Thyroid gland (tissue), 4 donors: ENCODE measurements at places on chromosomes 16 and 17. TPM values are rescaled to one million over a fixed set of nuclear protein-coding genes. Genes with fewer than 3 reads are reported as not detected.

SHBG gene
- total RNA-seq, result not detected

GOT2 gene
- total RNA-seq, result 129 TPM

SLC22A31 gene
- total RNA-seq, result not detected

CFAP119 gene
- 11.6 TPM for total RNA-seq

BEAN1 gene
- 0.38 TPM for total RNA-seq

LAT gene
- total RNA-seq, result 8.5 TPM

INCA1 gene
- total RNA-seq, result 2.3 TPM

TAT gene
- total RNA-seq, result not detected

KRT15 gene
- total RNA-seq, result 0.93 TPM

TNFRSF12A gene
- total RNA-seq, result 47.9 TPM

MEIOB gene
- total RNA-seq, result not detected

ASIC2 gene
- total RNA-seq, result not detected

AATK gene
- 8.6 TPM for total RNA-seq
